Osteoblast (primary cell): ENCODE measurements at places on chromosomes 12 and 14. TPM values are rescaled to one million over a fixed set of nuclear protein-coding genes. Genes with fewer than 3 reads are reported as not detected.
A peak's percentile ranks its signal among the peaks of the same experiment; 100 is the strongest.

GRCh38 chr14:86824167-86824566, 1168.8 kb downstream of the GALC start:
- no peaks in the 10 kb centered on the region for H3K36me3 ChIP-seq
- H3K4me3 ChIP-seq, result no peak overlapping the region
- no peaks in the 10 kb centered on the region for H3K27me3 ChIP-seq
- H3K27ac ChIP-seq, result no peak overlapping the region
- DNase-seq, result no peak

DNA sequence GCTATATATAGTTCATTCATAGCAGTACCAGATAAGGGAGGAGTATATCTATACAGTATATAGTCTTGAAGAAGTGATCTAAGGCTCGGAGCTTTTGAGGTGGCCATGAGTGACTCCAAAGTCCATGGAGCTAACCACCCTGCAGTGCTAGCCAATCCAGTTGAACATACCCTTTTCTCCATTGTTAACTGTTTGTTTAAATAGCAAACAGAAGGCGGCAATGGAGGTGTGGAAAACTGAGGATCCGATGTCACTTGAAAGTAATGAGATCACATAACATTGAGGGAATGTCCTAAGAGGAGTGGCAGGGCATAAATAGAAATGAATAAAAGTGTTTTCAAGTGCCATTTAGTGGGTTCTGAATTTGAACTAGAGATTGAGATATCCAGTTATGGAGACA, 12.4 kb upstream of the SNAPC1 start:
- H3K4me3 ChIP-seq, result peak overlapping the region; percentile 61
- H3K36me3 ChIP-seq, result peaks cover 58% of the 10 kb centered on the region
- H3K4me1 ChIP-seq, result peaks cover 87% of the 10 kb centered on the region
- peak overlapping the region; percentile 75 for H3K27ac ChIP-seq
- H3K27me3 ChIP-seq, result no peaks in the 10 kb centered on the region

DNA sequence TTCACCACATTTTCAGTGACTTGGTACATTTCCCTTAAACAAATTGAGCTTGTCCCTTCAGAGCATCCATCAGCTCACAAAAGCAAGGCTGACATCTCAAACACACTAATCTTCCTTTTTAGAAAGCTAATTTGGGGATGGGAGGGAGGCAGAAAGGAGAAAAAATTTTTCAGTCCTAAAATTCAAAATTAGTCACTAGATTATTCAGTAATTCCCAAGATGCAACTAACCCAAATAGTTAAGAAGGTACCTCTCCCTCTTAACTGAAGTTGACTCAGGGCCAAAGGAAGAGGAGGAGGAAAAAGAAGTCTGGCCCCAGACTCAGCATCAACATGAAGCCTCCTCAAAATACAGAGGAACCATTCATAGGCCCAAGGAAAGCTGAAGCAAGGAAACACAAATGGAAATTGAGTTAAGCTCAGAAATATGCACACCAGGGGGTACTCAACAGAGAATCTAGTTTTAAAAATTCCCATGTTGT, 21.7 kb downstream of the CBX5 start:
- H3K4me1 ChIP-seq, result peaks cover 57% of the 10 kb centered on the region
- H3K36me3 ChIP-seq, result peaks cover 27% of the 10 kb centered on the region

GRCh38 chr12:38350342-38351174, 34.0 kb downstream of the ALG10B start:
- no peaks in the 10 kb centered on the region for H3K4me1 ChIP-seq
- H3K4me3 ChIP-seq, result no peak overlapping the region
- H3K27me3 ChIP-seq, result no peaks in the 10 kb centered on the region
- H3K36me3 ChIP-seq, result no peaks in the 10 kb centered on the region
- H3K27ac ChIP-seq, result no peak overlapping the region
- DNase-seq, result no peak

DNA sequence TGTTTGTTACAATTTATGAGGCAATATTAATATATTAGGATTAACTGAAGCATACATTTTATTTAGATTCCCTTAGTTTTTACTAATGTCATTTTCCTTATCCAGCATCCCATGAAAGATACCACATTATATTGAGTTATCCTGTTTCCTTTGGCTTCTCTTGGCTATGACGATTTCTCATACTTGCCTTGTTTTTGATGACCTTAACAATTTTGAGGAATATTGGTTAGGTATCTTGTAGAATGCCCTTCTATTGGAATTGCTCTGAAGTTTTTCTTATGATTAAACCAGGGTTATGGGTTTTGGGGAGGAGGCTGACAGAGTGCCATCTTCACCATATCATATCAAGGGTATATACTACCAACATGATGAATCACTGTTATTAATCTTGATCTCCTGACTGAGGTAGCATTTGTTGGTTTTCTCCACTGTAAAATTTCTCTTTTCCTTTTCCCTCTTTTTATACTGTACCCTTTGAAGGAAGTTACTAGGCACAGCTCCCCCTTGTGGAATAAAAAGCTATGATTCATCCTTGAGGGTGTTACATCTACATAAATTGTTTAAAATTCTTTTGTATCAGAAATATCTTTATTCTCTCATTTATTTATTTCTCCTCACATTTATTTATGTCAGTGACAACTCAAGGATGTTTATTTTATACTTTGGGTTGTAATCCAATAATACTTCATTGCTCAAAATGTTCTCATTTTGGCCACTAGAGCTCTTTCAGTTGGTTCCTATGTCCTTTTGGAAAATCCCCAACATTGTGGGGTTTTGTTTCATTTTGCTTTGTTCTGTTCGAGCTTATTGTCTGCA, 239.0 kb downstream of the SLC16A7 start:
- H3K27ac ChIP-seq, result no peak overlapping the region
- H3K4me3 ChIP-seq, result no peak overlapping the region
- DNase-seq, result peak; percentile 56
- H3K27me3 ChIP-seq, result no peaks in the 10 kb centered on the region
- no peaks in the 10 kb centered on the region for H3K36me3 ChIP-seq
- H3K4me1 ChIP-seq, result no peaks in the 10 kb centered on the region

HNF1A gene
- not detected in 2 replicates for total RNA-seq
